ENCODE measurements at places on chromosomes 2 and 18.

- DNase-seq: no peak
Observed at GRCh38 chr2:162992828-162993227, 154.3 kb upstream of the KCNH7 start.

DNA sequence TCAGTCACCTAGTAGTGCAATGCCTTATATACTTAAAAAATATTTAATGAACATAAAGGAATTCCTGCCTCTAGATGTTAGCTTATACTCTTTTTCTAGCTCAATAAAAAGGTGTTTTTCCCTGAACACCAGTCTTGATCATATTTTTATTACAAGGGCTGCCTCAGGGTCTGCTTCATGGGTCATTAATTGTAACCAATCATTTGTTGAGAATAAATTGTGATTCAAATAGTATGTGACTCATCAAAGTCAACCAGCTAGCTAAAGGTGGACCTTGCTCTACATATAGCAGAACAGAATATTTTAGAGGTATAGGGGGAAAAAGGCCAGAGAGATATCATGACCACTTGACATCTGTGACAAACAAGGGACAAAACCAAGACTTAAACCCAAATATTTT is 114.0 kb downstream of the PIK3C3 start:
- no peak for DNase-seq

- DNase-seq: peak; percentile 33
Observed at GRCh38 chr18:76451396-76452331, 43.4 kb downstream of the ZNF516 start.

DNA sequence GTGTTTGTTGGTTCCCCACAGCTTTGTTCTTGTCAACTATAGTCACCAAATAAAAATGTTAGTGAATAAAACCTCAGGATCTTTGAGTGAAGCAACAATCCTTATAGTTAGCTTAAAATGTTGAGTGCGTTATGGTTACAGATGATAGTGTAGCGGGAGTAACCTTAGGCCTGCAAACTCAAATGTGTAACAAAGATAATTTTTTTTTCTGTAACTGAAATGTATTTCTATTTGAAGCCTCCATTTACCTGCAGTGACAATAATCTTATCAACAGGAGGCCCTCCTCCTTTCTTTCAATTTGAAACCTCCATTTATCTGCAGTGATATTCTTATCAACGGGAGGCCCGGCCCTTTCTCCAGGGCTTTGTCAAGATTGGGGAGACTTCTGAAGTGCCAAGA is 3.1 kb upstream of the C2orf49 start:
- DNase-seq: no peak

GRCh38 chr18:35577045-35577848 is 4.3 kb upstream of the GALNT1 start:
- DNase-seq: no peak

DNA sequence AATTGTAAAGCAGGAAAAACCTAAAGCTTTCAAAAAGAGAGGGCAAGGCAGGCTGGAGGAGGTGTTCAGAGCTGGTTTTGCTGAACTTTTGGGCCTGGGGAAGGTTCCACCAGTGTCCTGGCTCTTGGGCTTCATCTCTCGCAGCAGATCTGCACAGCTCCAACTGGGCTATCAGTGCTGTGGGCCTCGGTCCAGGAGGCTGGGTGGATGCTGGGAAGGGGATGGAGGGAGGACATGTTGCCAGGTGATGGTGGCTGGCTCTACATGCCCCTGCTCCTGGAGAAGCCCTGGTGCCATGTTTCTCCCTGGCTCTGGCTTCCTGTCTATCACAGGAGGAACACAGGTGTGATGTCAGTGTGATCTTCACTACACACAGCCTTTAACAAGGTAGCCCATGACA is 187.1 kb downstream of the SH3RF3 start:
- no peak for DNase-seq

Measured in kidney capillary endothelial cell (primary cell).